ENCODE measurements at places on chromosomes 11 and 22.

GRCh38 chr11:35420371-35420770 is 1.0 kb upstream of the SLC1A2 start:
- DNase-seq = no peak

GRCh38 chr11:67667490-67668191 is 6.8 kb downstream of the ALDH3B2 start:
- DNase-seq = no peak

DNA sequence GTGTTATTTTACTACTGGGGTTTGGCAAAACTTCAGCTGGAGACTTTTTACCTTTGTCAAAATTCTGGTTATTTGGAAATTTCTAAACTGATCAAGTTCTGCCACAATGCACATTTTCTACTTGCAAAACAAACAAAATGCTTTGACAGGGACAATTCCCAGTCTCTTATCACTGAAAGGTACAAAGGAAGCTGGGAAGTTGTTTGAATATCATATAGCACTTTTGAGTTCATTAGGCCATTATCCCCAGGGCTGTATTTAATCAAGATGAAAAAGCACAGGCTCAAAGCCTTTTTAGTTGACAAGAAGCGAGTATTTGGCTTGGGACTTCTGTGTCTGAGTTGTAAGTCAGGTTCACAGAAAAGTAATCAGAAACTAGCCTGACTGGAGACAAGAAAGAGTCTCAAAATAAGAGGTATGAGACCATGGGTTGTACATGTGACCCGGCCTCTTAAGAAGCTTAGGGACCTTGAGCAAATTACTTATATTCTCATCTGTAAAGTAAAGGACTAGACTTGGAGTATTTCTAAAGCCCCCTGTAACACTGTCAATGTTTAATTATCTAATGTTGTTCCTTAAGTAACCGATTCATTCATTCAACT is 2.9 kb upstream of the HORMAD2 start:
- DNase-seq = no peak

- no peak for DNase-seq
Observed at GRCh38 chr11:14218728-14219127, 140.3 kb downstream of the RRAS2 start.

DNA sequence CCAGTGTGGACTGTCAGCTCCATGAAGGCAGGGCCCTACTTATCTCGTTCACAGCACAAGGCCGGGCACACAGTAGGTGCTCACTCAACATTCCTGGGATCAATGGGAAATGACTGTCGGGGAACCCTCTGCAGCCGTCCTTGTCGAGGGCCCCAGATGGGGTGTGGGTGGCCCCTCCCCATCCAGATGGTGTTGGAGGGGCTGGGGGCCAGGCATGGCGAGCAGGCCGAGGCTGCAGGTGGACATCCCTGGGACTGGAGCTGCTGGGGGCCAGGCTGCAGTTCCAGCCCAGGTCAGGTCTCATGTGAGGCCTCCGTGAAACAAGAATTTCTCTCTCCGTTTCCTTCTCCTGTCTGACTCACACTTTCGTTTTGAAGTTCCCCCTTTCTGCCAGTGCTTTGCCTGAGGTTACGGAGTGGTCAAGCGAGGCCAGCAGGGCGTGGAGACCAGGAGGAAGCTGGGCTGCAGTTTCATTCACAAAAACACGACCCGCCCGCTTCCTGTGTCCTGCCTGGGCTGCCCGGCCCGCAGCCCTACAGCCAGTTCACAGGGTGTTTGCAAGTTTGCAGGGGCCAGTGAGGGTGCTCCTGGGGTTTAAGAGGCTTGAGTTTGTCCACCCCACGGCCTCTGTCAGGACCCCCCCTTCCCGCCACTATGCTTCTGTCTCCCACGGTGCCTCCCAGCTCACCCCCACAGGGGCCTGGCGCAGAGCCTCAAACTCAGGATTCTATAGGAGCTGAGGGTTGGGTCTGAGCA is 4.5 kb downstream of the MYEOV start:
- DNase-seq = peak; percentile 6

DNA sequence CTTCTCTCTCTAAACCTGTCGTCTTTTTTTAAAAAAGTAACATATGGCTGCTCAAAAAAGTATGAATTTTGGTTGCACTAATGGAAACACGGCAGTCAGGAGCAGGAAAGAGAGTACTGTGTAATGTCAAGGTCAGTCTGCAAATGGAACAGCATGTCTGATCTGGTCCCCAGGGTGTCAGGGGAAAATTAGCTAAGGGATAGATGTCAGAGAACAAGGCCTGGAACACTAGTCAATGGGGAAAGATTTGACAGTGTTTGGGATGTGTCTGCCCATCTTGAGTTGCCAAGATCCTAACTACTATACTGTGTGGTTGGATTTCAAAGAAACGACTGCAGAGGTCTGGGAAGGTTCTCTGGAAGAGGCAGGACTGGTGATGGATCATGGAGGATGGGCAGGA is 65.7 kb upstream of the PHOX2A start:
- no peak for DNase-seq

- peak; percentile 78 for DNase-seq
Observed at GRCh38 chr11:613369-613968, 2.3 kb downstream of the IRF7 start.

DNA sequence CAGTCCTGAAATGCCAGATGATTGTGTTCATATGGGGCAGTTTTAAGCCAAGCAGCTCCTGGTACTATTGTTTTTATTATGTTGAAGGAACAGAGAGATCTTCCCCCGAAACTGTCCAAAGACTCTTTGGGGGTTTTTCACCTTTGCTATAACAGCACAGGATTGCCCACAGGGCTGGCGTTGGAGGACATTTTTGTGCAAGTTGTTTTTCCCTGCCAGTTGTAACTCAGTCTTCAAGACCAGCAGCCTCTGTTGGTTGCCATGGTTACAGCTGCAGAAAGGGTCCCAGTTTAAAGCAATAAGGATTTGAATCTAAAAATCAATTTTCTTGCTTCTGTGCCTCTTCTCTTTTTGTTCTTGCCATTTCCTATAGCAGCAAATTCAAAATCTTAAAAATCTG is 45.4 kb upstream of the YWHAH start:
- DNase-seq = no peak

DNA sequence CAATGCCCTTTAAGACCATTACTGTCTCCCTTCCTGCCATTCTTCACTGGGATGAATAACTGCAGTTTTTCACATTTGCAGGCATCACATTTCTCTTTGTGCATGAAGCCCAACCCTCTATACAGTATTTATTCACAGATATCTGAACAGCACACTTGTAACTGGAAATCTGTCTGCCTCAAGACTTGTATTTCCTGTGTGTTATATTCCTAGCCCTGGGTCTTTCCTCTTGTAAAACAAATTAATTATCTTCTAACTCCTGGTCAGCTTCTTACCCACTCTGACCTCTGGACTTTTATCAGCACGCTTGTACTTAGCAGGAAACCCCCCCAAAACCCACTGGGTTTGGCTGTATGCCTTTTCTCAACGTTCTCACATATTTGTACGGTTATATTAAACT is 2.0 kb downstream of the CSRP3 start:
- DNase-seq = no peak

GRCh38 chr11:19652623-19653375 is 59.8 kb upstream of the NAV2 start:
- no peak for DNase-seq

- peak; percentile 75 for DNase-seq
Observed at GRCh38 chr22:37484480-37485394, 1.4 kb downstream of the MFNG start.

DNA sequence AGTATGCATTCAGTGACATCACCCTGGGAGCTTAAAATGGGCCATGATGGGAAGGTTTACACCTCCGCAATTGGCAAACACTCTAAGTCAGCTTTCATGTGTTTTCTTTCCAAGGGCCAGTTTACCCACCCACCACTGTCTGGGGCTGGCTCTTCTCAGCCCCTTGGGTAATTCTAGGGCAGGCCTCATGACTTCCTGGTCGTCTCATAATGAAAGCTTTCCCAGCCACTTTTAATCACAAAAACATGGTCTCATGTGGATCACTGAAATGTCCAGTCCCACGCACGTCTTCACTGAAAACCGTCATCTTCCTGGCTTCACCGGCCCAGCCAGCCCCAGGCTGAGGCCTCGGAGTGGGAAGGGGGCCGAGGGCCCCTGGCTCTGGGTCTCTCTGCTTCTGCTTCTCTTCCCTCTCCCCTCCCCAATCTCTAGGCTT is 58.5 kb upstream of the ANO1 start:
- no peak for DNase-seq

GRCh38 chr11:57155838-57156607 is 25.7 kb upstream of the LRRC55 start:
- no peak for DNase-seq

DNA sequence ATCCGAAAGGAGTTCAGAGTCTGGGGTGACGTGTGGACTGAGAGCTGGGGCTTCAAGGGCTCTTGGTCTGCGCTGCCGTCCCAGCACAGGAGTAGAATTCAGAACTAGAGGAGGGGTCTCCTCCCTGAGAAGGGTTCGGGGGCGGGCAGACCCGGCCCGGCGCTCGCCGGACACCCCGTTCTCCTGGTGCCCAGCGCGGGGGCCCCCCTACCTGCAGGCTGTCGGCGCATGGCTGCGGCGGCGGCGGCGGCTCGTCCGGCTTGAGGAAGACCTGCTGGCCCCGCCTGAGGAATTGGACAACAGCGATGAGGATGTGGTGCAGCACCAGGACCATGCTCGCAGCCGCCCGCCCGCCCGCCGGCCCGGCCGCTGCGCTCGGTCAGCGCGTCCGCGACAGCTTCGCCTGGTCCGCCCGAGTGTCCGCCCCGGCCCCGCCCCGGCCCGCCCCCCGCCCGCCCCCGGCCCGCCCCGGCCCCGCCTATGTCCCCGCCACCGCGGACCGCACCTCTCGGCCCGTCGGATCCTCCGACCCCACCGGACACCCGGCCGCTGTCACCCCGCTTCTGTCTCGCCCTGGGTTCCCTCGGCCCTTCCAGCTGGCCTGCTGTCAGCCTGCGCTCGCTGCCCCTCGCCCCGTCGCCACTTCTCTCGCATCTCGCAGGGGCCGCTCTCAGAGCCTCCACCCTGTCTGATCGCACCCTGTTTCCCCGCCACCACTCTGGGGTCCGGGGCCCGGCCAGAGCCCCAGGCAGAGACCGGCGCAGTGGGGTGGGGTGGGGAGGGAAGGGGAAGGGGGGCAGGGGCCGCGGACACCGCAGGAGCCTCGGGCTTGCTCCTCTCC is 32.0 kb downstream of the PDE2A start:
- peak; percentile 9 for DNase-seq

- no peak for DNase-seq
Observed at GRCh38 chr11:9607511-9607899, 34.0 kb downstream of the WEE1 start.

- no peak for DNase-seq
Observed at GRCh38 chr11:68189888-68190287, 23.2 kb downstream of the KMT5B start.

DNA sequence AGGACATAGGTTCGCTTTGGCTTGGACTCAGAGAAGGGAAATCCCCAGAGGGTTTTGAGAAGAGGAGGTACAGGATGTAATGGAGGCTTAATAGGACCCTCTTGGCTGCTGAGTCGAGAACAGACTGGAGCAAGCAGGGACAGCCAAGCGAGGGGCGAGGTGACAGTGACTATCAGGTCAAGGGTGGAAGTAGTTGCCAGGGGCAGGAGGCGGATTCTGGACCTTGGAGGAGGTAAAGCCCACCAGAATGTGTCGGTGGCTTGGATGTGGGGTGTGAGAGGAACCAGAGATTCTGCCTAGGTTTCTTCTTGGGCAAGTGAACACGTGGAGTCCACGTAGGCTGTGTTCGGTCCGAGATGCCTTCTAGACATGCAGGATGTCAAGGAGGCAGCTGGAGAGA is 4.4 kb downstream of the TRMT112 start:
- no peak for DNase-seq

DNA sequence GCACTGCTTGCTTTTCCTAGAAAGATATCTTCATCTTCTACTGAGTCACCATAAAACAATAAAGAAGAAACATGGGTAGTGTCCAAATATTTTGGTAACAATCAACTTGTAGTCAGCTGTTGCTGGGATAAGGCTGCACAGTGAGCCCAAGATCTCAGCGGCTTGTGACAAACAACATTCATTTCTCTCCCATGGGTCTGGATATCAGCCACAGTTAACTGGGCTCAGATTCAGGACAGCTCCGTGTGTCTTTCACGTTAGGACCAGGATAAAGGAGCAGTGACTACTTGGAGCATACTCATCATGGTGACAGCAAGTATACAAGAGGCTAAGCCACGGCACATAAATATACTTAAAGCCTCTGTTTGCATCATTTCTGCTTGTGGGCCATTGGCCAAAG is 27.9 kb upstream of the GRK3 start:
- DNase-seq = no peak

GRCh38 chr11:79366218-79366617 is 74.6 kb downstream of the TENM4 start:
- DNase-seq = no peak

DNA sequence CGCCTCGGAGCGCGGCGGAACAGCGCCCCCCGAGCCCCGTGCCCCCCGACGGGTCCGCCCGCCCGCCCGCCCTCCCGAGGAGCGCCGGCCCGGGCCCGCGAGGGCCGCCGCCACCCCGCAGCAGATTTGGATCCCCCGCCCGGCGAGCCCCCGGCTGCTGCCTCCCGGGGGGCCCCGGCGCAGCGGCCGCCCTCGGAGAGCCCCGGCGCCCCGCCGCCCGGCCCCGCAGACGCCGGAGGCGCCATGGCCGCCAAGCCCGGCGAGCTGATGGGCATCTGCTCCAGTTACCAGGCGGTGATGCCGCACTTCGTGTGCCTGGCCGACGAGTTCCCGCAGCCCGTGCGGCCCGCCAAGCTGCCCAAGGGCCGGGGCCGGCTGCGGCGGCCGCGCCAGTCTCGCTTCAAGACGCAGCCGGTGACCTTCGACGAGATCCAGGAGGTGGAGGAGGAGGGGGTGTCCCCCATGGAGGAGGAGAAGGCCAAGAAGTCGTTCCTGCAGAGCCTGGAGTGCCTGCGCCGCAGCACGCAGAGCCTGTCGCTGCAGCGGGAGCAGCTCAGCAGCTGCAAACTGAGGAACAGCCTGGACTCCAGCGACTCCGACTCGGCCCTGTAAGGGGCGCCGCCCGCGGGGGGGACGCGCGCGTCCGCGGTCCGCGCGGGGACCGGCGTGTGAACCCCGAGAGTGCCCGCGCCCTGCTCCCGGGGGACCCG is 380 bp downstream of the C11orf96 start:
- DNase-seq = no peak

DNA sequence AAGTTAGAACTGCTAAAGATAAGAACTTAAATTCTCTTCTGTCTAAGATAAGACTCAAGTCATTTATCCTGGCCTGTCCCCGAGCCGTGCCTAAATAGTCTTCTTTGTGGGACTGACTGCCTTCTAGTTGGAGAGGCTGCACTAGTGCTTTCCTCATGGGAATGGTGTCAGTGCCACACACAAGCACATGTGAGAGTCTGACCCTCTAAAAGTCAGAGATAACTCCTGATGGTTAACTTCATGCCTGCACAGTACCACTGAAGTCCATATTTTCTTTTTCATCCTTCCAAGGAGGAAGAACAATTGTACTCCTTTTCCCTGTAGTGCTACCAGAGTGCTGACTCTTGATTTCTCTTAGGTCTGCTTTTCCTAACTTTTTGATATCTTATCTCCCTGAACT is 309.7 kb downstream of the TMEM135 start:
- DNase-seq = no peak

GRCh38 chr11:27470826-27471588 is 1.6 kb downstream of the LGR4 start:
- no peak for DNase-seq

- peak; percentile 75 for DNase-seq
Observed at GRCh38 chr11:66347425-66348276, at the start of gene B4GAT1. Gene B4GAT1, minus strand, starts transcription at chr11:66347629. Its CDS starts 84 bp downstream, at chr11:66347545.

GRCh38 chr11:8810540-8811301 is 100.3 kb upstream of the AKIP1 start:
- no peak for DNase-seq

All from stimulated activated CD4-positive, alpha-beta T cell treated with anti-CD3 and anti-CD28 coated beads, Interleukin-4, amount 100 ng/mL, for 4 hours (primary cell).